ENCODE measurements at places on chromosomes 16 and 17. TPM values are rescaled to one million over a fixed set of nuclear protein-coding genes. Genes with fewer than 3 reads are reported as not detected.

DNA sequence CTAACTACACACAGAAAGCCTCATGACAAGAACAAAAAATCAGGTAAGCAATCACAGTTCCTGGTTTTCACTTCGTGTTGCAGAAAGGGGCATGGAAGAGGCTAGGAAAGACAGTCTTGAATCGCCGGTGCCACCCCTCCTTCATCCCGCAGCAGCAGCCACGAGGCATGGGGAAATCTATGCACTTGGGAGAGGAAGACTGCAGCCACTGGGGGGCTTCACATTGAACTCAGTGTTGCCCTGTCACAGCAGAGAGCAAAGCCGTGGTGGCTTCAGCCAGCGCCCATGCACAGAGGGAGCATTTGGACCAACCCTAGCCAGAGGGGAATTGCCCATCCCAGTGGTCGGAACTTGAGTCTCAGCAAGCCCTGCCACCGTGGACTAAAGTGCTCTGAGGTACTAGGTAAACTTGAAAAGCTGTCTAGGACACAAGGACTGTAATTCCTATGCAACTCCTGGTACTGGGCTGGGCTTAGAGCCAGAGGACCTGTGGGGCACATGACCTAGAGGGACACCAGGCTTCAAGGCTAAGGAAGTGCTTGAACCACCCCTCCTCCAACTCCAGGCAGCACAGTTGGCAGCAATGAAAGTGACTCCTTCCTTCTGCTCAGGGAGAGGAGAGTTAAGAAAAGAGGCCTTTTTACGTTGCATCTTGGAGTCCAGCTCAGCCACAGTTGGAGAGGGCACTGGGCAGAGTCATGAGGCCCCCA, 35.2 kb upstream of the ATP2C2 start:
- no peak for DNase-seq

- DNase-seq, result no peak
Observed at GRCh38 chr16:1772908-1773702, at the start of gene MRPS34. Gene MRPS34 (minus strand): TSS chr16:1773134. CDS start chr16:1773119, 15 bp downstream.

GRCh38 chr17:50173335-50173941, 7.6 kb downstream of the SGCA start:
- no peak for DNase-seq

GRCh38 chr16:85202051-85202601, 89.9 kb upstream of the CIBAR2 start:
- no peak for DNase-seq

DNA sequence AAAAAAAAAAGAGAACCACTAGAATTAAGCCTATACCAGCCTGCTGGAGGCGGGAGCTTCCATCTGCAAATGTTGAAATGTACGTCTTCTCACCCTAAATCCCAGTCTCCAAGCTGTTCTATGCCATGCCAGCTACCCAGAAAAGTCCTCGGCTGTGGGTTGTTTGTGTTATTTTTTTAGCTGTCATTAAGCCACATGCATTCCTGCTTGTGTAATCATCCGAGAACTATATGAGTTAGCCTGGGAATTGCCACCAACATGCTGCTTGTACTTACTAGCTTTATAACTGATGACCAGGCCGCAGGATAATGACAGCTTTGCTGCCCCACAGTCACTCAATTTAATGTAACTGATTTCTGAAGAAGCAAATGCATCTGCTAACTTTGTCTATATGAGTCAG, 313.9 kb upstream of the SALL1 start:
- DNase-seq, result peak; percentile 60

- DNase-seq, result peak; percentile 75
Observed at GRCh38 chr17:14748036-14748710, 447.3 kb downstream of the HS3ST3B1 start.

- no peak for DNase-seq
Observed at GRCh38 chr16:85279825-85280545, 167.7 kb upstream of the CIBAR2 start.

DNA sequence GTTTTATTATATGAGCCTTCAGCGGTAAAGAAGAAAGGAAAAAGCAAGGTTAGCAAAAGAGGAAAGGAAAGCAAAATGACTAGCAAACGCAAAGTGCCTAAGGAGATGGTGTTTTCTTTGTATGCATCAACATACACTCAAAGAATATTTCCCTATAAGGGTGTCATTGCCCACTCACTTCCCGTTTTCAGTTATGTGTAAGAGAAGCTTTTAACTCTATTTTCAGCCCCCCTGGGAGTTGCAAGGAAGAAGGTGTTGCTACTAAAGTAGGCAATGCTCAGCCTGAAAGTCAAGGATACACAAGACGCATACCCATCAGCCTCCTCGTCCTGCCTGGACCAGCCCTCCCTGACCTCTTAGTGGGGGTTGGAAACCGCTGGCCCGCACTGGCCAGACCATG, 267.7 kb upstream of the ZFHX3 start:
- DNase-seq, result no peak

DNA sequence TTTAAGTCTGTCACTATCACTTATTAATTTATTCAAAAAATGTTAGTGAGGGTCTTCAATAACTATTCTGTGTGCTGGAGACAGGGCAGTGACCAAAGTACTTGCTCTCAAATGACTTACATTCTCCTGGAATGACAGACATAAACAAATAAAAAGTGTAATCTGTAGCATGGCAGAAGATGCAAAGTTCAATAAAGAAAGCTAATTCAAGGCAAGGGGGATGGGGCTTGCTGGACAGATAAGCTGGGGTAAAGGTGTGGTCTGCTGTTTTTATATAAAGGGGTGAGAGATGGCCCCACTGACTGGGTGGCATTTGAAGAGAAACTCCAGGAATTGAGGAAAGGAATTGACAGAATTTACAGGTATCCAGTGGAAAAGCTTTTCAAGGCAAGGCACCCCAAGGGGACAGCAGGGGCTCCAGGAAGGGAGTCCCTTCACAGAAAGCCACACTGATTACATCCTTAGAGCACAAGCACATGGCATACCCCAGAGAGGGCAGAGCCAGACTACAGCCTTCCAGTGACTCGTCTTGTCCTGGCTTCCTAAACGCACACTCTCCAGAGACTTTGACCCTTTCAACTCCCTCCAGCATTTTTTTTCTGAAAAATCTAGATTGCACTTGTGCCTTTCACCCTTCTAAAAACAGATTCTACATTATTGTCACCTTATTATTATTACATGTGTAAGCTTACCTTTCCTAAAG, 123.7 kb upstream of the HS3ST3A1 start:
- DNase-seq, result no peak

DNA sequence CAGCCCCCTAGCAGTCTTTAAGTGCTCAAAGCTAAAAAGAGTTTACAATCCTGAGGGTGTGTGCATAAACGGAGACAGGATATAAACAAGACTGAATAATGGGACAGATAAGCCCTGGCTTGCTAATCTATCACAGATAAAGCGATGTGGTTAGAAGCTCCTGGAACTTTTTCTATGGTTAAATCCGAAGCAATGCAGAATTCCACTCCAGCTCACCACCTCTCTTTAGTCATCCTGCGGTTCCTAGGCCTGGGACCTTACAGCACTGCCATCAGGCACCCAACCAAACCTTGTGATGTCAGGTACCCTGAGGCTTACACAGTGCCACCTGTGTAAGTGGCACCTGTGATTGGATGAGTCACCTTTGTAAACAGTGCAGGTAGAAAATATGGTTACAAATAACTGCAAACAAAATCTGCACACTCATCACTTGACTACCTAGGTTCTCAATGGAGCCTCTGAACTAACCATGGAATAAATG, 31.5 kb upstream of the B4GALNT2 start:
- no peak for DNase-seq

DNA sequence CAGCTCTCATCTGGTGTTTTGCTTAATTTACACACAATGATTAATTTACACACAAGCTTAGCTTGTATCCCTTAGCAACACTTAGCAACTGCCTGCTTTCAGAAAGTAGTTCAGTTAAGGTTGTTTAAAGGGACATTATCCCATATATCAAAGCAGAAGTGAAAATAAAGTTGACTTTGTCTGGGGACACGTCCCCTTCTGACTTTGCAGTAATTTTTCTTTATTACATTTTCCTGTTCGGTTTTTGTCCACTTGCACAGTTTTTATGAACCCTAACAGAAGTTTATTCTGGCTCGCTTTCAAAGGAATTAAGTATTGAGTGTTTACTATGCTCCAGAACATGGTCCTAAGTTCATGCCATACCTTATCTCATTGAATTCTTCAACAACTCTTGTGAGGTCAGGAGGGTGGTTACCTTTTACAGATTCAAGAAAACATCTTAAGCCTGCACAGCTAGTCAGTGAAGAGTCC, 41.5 kb downstream of the ARHGAP44 start:
- no peak for DNase-seq

DNA sequence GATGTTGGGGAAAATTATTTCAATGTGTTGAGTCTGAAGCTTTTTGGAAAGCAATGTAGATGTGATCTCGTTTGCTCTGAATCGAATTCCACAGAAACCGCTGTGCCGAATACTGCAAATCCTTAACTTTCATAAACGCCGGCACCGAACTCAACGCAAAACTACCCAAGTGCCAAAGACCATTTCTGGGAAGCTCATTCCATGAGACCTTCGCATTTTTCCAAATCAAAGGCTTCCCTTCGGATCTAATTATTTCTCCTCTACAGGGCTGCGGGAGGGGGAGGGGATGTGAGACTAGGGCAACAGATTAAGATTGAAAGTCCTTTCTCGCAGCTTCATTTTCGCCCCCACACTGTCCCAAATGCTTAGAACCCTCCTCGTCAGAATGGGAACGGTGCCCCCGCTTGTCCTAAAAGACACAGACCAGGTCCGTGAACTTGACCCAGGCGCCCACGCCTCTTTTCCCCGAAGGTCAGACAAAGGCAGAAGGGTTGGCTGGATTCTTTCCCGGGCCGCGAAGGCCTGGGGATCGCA, 4.0 kb downstream of the PRAC1 start:
- no peak for DNase-seq

GRCh38 chr17:751269-752001, 629 bp downstream of the GEMIN4 start:
- DNase-seq, result no peak

DNA sequence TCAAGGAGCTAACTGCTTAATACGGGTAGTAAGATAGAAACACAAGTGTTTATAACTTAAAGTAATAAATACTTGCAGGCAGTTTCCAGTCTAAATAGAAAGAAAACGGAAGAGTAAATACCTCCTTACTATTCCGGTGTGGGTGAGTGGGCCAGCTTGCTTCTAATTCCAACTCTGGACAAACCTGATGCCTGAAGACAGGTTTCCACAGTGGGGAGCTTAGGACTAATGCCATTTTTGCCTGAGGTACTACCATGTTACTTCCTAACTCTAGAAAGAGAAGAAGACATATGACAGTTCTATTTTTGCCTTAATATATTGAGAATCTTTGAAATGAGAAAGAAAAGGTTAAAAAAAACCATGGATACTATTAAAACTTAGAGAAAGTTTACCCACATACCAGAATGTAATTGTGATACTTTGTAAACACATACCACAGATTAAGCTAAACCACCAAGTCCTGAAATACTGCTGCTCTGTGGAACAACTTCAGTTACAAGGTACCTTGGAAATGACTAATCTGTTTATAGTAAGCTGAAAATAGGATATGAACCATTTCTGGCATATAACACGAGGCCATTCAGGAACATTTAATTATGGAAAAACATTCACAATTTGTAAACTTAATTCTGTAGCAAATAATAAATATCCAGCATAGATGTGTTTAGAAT, 70.2 kb downstream of the ZZEF1 start:
- DNase-seq, result no peak

- no peak for DNase-seq
Observed at GRCh38 chr17:43702637-43703036, 40.9 kb upstream of the MEOX1 start.

- DNase-seq, result no peak
Observed at GRCh38 chr17:15233022-15233805, 31.9 kb downstream of the PMP22 start.

DNA sequence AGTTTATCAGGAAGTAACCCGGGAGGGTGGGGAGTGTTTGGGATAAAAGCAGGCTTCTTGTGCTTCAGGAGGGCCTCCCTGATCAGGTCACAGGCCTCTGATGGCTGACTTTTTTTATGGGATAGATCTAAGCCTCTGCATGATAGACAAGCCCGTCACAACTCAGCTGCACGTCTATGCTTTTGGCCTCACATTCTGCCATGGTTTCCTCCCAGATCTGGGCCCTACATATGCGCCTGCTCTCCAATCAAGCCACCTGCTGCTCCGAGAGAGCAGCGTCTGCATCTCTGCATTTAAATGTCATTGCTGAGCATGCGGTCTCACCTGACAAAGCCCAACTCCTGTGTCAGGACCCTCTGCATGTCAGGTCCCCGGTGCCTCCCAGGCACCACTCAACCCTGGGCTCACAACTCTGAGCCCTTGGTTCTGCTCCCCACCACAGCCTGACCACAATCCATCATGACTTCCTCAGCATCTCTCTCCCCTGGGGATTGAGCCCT, 45.3 kb upstream of the SREBF1 start:
- DNase-seq, result no peak

- DNase-seq, result peak; percentile 14
Observed at GRCh38 chr16:52074133-52074532, 472.8 kb downstream of the TOX3 start.

The ZNF768 gene
- 49.8 TPM for total RNA-seq

The MGAT5B gene
- total RNA-seq, result 0.40 TPM

The TNFRSF17 gene
- total RNA-seq, result not detected

The AGRP gene
- not detected for total RNA-seq

The FOXO3B gene
- 7.8 TPM for total RNA-seq

The CCDC154 gene
- total RNA-seq, result not detected

The GRB2 gene
- total RNA-seq, result 140 TPM

The SLC38A10 gene
- 85.1 TPM for total RNA-seq

The ATF7IP2 gene
- total RNA-seq, result 4.1 TPM

The KCNJ18 gene
- total RNA-seq, result not detected

The KRTAP9-8 gene
- not detected for total RNA-seq

The KRTAP17-1 gene
- total RNA-seq, result not detected

The WNT9B gene
- 0.42 TPM for total RNA-seq
